Thymus (tissue), 14 donors: ENCODE measurements at places on chromosomes 11 and 22. TPM values are rescaled to one million over a fixed set of nuclear protein-coding genes. Genes with fewer than 3 reads are reported as not detected.

GRCh38 chr11:63945477-63946163 is 6.8 kb downstream of the NAA40 start:
- H3K4me1 ChIP-seq, result peaks cover 6% of the 10 kb centered on the region
- no peaks in the 10 kb centered on the region for H3K27me3 ChIP-seq
- H3K27ac ChIP-seq, result no peak overlapping the region
- peaks cover 27% of the 10 kb centered on the region for H3K36me3 ChIP-seq

TEX54 gene
- not detected for total RNA-seq

ANGPTL5 gene
- not detected for total RNA-seq

UNC93B1 gene
- 10.3 TPM for total RNA-seq

GRCh38 chr11:64049509-64049908 is 13.8 kb downstream of the FLRT1 start:
- no peaks in the 10 kb centered on the region for H3K36me3 ChIP-seq
- no peak overlapping the region for H3K4me3 ChIP-seq
- DNase-seq, result no peak
- H3K4me1 ChIP-seq, result peaks cover 12% of the 10 kb centered on the region

HTR3A gene
- total RNA-seq, result 0.52 TPM

TH gene
- total RNA-seq, result 0.14 TPM

ELFN2 gene
- 0.28 TPM for total RNA-seq

DNA sequence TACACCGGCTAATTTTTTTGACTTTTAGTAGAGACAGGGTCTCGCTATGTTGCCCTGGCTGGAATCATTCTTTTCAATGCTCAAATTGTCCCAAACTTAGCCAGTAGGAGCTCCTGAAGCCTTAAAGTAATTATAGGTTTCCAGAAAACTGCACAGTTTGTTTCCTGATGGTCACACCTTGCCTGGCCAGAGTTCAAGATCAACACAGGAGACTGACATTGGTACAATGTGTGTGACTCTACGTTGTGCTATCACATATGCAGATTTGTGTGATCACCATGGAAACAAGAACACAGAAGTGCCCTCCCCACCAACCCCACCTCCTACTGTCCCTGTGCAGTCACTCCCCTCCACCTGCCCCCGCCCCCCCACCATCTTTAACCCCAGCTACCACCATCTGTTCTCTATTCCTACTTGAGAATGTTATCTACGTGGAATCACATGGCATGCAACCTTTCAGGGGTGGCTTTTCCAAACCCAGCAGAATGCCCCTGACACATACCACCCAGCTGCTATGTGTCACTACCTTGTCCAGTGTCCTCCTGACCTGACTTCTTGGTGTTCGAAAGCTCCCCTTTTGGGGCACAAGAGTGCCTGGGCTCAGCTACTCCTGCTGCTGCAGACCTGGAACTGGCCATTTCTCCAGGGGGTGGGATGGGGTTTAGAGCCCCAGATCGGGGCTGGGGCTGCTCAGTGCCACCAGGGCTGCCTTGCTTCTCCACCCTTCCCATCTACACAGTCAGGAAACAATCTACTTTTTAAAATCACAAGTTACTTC is 6.1 kb upstream of the NAP1L4 start:
- no peak for DNase-seq
- no peaks in the 10 kb centered on the region for H3K4me1 ChIP-seq
- H3K36me3 ChIP-seq, result peaks cover 31% of the 10 kb centered on the region

DNA sequence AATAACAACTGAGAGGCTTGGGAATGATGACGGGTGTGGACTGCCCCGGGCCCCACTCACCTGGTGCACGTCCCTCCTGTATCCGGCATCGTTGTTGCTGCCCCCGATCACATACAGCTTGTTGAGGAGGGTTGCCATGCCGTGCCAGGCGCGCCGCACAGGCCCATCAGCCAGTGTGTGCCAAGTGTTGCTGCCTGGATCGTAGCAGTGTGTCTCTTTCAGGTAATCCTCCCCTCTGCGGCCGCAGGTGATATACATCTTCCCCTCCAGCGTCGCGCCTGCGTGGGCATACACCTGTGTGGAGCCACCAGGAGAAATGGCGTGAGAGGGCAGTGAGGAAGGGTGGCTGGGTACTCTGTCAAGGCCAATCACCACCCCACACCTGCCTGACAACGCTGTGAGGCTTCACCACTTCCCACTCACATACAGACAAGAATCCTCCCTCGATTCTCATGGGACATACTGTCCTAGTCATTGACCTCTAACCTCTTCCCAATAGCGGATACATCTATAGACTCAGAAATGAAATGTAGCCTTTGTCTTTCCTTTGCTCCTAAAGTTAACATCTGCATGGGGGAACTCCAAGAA is 8.9 kb upstream of the SCARF2 start:
- H3K36me3 ChIP-seq, result no peaks in the 10 kb centered on the region
- H3K4me1 ChIP-seq, result no peaks in the 10 kb centered on the region
- H3K27me3 ChIP-seq, result no peaks in the 10 kb centered on the region
- H3K4me3 ChIP-seq, result no peak overlapping the region
- DNase-seq, result no peak
- no peak overlapping the region for H3K27ac ChIP-seq

DNA sequence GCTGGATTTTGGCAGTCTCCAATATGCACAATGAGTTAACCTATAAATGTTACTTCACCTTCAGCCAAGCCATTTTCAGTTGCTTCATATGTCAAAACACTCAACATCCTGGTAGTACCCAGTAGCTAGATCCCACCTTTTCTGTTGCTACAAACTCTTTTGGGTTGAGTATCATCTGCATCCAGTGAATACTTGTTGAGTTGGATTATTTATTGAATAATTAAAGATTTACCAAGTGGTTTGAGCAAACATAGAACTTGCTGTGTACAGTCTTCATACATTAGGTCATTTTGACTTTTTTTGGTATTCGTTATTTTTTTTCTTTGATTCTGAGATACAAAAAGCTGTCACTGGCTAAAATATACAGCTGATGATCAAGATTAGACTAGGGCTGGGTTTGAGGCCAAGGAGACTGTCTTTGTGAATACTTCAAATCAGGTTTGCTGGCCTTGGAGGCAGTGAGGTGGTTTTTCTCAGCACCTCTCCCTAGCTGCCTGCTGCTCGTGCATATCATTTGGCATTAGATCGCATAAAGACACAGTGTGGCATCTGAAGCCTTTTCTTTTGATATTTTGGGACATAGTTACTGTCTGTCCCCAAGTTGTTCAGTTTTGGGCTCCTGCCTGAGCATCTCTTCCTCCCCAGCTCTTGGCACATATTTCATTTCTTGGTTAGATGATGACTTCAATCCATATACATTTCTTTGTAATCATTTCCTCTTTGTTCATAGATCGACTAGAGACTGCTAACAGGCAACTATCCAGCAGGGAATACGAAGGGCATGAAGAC is 62.8 kb downstream of the AMOTL1 start:
- DNase-seq, result no peak
- H3K4me3 ChIP-seq, result no peak overlapping the region
- peaks cover 19% of the 10 kb centered on the region for H3K36me3 ChIP-seq
- no peaks in the 10 kb centered on the region for H3K27me3 ChIP-seq
- H3K4me1 ChIP-seq, result no peaks in the 10 kb centered on the region
